CD4-positive, alpha-beta T cell treated with Interferon gamma for 1 hour (primary cell): ENCODE measurements at places on chromosomes 13 and 19.
A peak's percentile ranks its signal among the peaks of the same experiment; 100 is the strongest.

- DNase-seq, result no peak
Observed at GRCh38 chr13:85141401-85141800, 657.8 kb downstream of the SLITRK6 start.

DNA sequence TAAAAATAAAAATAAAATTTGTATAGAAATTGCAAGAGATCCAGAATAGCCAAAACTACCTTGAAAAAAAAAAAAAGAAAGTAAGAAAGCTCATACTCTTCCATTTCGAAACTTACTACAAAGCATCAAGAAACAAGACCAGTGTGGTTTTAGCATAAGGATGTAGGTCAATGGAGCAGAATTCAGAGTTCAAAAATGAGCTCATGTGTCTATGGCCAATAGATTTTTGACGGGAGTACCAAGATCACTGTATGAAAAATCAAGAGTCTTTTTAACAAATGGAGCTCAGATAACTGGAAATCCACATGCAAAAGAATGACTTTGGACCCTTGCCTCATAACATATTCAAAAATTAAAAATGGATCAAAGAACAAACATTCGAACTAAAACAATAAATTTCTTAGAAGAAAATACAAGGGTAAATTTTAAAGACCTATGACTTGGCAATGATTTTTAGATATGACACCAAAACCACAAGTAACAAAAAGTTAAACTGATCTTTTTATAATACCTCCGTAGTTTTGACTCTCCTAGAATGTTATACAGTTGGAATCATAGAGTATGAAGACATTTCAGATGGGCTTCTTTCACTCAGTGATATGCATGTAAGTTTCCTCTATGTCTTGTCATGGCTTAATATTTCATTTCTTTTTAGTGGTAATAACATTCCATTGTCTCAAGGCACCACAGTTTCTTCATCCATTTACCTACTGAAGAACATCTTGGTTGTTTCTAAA, 43.2 kb downstream of the KLF12 start:
- no peak for DNase-seq

DNA sequence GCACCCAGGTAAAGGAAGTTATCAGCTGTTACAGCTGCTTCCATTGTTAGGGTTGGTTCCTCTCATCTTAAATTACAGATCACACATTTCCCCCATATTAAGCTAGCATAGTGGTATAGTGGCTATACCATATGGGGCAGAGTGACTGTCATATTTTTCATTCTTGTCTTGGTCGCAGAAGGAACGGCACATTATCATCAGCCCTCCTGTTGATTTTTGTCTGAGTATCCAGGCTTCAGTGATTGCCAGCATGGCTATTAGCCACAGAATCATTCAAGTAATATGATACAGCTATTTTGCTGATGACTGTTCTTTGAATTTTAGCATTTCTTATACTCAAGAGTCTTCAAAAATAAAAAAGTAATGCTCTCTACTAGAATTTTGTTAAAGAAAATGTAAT, 240.9 kb downstream of the LIG4 start:
- DNase-seq, result no peak

DNA sequence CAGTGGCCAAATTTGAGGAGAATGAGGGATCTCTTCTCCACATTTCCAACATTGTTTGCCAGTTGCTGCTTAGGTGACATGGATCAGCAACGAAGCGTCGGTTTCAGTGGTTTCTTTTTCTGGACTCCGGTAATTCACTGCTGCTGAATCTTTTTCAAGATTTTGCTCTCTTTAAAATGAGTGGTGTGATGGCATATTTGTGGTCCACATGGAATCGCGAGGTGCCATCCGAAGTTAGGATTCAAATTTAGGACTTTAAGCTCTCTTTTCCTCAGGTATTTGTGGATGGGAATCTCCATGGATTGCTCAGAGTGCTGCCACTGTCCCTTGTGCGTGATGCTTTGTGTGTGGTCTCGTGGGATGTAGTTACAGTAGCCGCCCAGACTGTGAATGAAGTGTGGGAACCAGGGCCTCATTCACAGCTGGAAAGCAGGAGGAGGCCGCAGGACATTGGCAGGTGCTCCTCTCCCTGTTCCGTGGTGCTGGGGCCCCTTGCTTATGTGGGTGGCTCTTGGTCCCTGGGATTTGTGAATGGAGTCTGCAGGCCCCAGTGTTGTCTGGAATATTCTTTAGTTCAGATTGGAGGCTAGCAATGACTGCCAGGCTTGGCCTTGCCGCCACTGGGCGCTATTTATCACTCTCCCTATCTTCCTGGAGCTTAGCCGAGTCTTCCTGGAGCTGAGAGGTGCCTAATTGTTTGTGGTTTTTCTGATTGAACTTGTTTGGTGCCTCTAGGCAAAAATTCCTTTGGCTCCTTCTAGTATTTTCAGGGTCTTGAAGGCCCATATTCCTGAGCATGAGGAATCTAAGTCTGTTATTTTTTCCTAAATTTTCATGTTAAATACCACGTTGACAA, 1.5 kb downstream of the ILF3 start:
- DNase-seq, result no peak

- DNase-seq, result no peak
Observed at GRCh38 chr19:40253611-40254092, 27.2 kb upstream of the CCNP start.

GRCh38 chr19:46748325-46749109, 2.3 kb upstream of the STRN4 start:
- peak; percentile 66 for DNase-seq

DNA sequence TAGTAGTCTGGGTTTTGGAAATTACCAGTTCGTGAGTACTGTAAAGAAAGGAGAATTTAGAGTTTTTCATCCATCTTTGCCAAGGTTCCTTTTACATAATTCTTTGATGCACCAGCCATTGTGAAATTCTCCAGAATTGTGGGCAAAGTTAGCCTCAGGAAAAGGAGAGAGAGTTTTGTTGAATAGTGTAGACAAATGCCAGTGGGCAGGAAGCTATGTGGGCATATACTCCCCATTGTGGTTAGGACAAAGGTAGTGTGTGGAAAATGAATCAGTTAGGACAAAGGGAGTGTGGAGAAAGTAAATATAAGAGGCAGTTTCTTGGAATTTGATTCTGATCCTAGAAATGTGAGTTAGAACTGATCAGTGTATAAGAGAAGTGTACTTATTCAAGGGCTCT, 67.9 kb downstream of the PCCA start:
- no peak for DNase-seq

DNA sequence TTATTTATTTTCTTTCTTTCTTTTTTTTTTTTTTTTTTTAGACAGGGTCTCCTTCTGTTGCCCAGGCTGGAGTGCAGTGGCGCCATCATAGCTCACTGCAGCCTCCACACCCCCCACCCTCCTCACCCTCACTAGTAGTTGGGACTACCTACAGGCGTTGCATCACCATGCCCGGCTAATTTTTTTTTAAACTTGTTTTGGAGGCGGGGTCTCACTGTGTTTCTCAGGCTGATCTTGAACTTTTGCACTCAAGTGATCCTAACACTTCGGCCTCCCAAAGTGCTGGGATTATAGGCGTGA, 33.6 kb downstream of the GJA3 start:
- peak; percentile 1 for DNase-seq

GRCh38 chr19:11105014-11105636, 15.9 kb downstream of the LDLR start:
- DNase-seq, result no peak

DNA sequence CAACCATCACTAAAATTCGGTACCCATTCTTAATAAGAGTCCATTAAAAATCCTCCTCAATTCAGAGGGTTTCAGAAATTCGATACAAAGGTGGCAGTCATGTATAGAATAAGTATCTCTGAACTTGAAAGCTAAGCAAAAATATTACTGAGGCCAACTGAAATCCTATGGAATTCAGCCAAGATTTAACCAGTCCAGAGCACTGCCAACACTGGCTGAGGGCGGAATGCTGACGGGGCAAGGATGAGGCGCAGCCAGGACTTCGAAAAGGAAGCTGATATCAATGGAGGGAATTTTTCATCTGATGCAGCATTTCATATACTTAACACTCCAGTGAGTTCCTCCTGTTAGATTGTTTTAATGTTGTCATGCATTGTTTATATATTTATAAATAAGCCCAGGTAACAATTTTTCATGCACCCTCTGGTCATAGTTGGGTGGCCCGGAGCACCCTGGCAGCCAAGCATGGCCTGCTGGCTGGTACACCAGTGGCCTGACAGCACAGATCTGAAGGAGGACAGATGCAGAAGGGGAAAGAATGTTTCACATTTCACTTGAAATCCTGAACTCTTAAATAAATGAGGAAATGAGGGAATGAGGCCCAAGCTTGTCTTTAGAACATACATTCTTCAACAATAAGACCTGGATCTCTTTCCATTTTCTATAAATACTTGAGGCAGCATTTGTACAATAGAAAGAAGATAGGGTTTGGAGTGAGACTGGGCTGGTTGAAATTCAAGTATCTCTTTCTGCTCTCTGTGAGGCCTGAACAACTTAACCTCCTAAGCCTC, 41.5 kb downstream of the WDFY2 start:
- no peak for DNase-seq

- no peak for DNase-seq
Observed at GRCh38 chr19:2099937-2100718, 3.4 kb downstream of the IZUMO4 start.

DNA sequence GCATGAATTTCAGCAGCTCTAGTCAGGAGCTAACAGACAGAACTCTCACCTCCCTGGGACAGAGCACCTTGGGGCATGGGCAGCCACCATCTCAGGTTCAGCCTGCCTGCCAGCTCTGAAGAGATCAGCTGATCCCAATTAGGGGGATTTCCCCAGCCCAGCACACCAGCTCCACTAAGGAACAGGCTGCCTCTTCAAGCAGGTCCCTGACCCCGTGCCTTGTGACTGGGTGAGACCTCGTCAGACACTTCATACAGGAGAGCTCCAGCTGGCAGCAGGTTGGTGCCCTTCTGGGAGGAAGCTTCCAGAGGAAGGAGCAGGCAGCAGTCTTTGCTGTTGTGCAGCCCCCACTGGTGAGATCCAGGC, 84.5 kb upstream of the UFM1 start:
- no peak for DNase-seq

- DNase-seq, result no peak
Observed at GRCh38 chr13:101144808-101145419, 271.4 kb downstream of the NALCN start.

DNA sequence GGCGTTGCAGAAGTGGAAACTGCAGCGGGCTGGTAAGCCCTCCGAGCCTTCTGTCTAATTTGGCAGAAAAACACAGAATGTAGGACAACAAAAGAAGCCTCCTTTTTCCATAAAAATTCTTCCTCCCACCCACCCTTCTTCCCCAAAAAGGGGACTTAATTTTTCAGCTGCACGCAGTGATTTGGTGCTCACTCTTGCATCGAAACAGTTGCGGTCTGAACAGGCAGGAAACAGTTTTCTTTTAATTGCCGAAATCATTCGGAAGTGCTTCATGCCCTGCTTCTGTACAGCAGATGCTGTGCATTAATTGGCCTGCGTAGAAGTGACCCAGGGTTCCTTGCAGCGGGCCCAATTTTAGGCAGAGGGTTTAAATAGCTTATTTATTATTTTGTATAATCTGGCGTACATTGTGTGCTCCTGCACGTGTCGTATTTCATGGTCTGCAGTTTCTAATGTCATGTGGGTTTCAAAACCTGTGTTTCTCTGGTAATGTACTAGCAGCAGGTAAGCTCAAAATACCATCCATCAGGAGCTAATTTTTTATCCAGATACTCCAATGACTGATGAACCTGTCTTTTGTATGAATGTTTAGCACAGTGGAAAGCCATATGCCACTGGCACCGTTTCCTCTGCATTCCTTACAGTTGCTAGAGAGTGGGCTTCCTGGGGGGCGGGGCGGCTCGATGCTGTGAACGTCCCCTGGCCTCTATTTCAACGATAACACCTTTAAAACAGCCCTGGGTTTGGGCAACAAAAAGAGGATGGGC, 66.6 kb downstream of the GGACT start:
- no peak for DNase-seq

GRCh38 chr13:114128624-114129522, 3.5 kb downstream of the RASA3 start:
- peak; percentile 87 for DNase-seq

GRCh38 chr13:44439452-44440024, 65.9 kb downstream of the SERP2 start:
- no peak for DNase-seq

DNA sequence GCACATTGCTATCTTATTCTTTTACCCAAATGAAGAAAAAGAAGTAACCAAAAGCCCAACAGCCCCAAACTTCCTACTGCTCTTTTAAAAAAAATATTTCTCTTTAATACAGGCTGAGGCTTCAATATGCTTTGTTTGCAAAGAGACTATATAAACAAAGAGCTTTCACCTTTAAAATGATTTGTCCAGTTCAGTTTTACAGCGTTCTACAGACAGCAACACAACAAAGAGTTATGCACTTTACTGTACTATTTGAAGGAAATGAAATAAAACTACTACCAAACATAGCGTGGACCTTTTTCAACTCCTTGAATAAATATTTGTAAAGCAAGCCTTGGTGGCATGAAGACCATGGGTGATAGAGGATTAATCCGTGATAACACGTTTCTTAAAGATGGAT, 151.2 kb downstream of the FGF9 start:
- no peak for DNase-seq

- no peak for DNase-seq
Observed at GRCh38 chr13:80361298-80361697, 20.4 kb upstream of the SPRY2 start.

DNA sequence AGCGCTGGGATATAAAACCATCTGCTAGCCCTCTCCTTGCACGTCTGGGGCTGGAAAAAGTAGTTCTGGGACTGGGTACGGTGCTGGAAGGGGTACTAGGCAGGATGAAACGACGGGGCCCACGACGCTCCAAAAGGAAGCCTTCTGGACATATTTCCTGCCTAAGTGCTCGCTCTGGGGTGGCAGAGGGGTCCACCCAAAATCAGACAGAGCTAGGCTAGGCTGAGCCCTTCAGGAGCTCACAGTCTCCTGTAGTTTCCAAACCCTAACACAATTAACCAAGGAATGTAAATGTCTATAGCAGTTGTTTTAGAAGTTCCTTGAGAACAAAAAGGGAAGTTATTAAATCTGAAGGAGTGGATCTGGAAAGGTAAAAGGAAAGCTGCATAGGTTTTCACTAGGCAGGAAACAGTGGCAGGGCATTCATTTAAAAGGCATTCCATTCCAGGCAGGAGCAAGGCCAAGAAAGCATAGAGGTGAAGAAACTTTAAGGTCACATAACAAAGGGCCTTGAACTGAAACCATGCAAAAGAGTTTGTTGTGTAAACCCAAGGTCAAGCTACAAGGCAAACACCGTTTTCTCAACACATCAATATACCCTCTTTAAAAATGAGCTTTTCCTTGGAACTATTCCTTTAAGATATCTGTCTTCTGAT, 634 bp upstream of the DIAPH3 start:
- no peak for DNase-seq

DNA sequence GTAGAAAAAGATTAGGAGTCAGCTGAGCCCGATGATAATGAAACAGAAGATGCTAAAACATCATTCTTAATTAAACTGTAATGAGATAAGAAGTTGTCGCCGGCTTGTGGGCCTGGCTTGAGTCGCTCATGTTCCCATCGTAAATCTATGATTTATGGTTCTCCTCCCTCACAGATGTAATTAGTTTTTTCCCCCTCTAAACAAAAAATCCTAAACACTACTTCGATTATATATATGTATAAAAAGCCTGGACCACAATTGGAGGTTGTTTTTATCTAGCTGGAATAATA, 151.3 kb downstream of the PTPRS start:
- no peak for DNase-seq
